Left lobe of liver (tissue), 2 donors: ENCODE measurements at places on chromosomes 3 and 15.

GRCh38 chr3:111585217-111585616, 9.9 kb downstream of the ZBED2 start:
- no peak for DNase-seq

DNA sequence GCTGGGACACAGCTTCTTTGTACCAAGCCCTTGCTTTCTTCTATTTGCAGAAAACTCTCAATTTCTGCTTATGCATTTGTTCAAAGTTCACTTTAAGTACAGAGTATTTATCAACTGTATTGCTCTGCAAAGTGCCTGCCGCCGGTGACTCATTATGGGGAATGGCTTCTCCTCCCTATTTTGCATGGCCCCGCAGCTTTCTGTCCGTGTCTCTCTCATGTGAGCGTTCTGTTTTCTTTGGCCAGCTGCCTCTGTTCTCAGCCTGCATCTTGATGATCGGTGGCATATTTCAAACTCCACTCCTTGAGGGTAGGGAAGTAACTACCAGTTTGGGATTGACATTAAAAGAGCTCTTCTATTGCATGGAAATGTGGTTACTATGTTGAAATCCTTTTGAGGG, 28.6 kb upstream of the ST8SIA2 start:
- DNase-seq: no peak

DNA sequence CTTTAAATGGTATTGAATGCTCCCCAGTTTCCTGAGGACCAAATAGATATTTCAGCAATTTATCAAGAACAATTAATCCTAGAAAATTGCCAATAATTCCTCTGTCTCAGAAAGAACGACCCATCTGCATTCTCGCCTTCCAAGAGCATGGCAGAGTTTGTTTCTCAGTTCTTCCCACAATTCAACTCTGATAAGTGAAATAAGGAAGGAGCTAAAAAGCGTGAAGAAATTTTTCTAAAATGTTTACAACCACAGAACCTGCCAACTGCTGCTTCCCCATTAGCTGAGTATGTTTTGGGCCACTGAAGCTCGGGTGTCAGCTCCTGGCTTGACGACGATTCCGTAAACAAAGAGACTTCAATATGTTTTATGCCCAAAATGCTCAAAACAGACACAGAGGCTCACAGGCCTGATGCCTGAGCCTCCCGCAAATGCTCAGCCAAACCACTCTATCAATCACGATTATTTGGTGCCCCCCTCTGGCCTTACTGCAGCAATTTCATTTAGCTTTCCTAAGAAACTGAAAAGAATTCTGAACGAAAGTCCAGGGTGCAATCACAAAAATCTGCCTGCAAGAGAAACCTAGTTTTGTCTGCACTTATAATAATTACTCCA, 259.2 kb upstream of the CCDC54 start:
- DNase-seq: no peak

DNA sequence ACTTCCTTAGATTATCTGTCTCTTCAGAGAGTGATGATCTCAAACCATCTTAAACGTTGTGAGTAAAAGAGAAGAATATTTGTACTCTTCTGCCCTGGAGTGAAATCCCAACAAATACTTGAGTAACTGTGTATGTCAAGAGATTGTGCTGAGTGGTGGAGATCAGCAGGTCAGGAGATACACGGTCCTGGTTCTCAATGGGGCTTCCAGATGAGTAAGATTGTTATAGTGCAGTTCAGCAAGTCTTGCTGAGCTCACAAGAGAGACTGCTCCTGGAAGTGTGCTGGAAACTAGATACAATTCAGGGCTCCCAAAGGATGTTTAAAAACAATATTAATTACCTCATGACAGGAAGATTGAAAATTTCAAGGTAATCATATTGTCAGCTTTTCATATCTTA, 184.3 kb downstream of the AKAP13 start:
- DNase-seq: no peak

GRCh38 chr3:34988296-34988695, 651.0 kb upstream of the ARPP21 start:
- DNase-seq: no peak

- DNase-seq: no peak
Observed at GRCh38 chr3:127535106-127535785, 55.3 kb downstream of the TPRA1 start.

DNA sequence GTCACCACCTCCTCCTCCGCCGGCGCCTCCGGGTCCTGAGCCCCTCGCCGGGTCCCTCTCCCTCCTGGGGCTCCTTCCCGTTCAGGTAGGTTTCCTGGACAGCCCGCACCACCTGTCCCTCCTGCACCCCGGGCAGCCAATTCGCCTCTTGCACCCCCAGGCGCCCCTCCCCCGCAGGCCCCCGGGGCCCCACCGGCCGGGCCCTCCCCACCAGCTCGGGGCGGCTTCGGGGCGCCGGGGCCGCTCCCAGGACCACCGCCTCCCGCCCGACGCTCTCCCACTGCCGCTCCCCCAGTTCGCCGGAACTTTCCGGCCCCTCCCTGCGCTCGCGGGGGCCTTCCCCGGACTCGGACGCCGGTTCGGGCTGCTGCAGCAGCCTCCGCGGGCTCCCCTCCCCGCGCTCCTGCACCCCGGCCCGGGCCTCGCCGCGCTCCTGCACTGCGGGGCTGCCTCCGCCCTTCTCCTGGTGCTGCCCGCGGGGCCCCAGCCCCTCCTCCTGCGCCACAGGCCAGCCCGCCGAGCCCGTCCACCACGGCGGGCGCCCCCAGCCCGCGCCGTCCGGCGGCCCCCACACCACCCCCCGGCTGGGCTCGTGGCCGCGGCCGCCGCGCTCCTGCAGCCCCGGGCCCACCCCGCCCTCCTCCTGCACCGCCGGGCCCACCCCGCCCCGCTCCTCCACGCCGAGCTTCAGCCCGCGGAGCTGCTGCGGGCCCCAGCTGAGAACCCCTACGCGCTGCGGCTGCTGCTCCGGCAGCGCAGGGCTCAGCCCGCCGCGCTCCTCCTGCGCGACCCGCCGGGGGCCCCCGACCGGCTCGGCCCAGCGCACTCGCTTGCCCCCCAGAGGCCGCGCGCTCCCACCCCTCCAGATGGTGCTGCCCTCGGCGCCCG, 587 bp upstream of the TNK2 start:
- DNase-seq: no peak

DNA sequence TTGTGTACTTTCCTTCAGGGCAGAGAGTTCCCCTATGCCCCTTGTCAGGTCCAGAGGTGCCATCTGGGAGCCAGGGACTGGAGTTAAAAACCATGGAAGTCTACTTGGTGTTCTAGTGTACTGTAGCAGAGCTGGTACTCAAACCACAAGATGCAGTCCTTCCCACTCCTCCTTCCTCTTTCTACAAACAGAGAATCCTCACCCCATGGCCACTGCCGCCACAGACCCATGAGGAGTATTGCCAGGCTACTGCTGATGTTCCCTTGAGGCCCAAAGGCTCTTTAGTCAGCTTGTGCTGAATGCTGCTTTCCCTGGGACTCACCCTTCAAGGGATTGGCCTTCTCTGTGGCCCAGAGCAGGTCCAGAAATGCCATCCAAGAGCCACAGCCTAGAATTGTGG, 229.2 kb upstream of the ZPLD1 start:
- no peak for DNase-seq

GRCh38 chr3:187808527-187808895, 63.2 kb upstream of the BCL6 start:
- DNase-seq: no peak

GRCh38 chr15:50886611-50887345, 21.7 kb upstream of the AP4E1 start:
- no peak for DNase-seq

DNA sequence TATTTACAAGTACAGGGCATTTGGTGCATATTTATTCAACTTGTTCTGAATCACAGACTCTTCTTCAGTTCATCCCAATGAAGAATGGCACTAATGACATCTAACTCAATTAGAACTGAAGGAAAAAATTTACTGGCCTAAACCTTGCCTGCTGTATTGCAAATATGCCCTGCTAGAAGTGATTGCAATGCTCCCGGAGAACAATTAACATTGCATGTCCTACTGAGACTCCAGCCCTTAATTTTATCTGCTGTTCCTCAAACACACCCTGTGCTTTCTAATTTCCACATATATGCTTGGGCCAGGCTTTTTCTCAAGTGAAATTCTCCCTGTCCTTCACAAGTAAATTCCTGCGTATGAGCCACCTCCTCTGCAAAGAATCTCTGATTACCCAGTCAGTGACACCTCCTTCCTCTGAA, 8.3 kb downstream of the ACKR4 start:
- no peak for DNase-seq

DNA sequence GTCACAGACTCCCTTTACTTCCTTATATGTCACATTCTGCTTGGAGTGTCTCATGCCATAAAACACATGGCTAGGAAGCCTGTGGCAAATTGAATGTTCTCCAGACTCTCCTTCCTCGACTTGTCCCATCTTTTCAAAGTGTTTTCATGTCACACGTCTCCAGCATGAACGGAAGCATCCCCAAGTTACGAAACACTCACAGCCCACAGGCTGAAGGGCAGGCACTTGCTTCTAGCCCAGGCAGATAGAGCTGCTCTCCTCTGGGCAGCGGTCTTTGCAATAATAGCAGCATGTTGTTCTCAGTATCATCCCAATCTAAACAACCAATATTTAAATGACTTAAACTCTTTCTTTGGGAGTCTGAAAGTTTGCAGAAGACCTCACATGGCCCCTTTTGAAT, 85.3 kb upstream of the ADAMTS9 start:
- DNase-seq: no peak

DNA sequence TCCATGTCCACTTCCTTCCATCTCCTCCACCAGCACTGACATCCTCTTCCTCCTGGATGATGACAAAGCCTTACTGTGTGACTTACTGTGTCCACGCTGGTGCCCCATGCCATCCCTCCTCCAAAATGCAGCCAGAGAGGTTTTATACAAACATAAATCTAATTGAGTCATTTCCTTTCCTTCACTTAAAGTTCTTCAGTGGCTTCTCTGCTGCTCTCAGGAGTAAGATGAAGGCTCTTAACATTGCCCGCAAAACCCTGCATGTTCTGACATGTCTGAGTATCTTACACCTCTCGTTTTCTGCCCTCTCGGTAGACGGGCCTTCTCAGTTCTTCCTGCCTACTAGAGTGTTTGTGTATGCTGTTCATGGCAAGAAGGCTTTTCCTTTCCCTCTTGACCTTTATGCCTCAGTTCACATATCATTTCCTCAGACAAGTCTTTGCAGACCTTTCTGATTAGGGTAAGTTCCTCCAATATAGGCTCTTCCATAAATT, 175.5 kb downstream of the CFAP20DC start:
- no peak for DNase-seq

DNA sequence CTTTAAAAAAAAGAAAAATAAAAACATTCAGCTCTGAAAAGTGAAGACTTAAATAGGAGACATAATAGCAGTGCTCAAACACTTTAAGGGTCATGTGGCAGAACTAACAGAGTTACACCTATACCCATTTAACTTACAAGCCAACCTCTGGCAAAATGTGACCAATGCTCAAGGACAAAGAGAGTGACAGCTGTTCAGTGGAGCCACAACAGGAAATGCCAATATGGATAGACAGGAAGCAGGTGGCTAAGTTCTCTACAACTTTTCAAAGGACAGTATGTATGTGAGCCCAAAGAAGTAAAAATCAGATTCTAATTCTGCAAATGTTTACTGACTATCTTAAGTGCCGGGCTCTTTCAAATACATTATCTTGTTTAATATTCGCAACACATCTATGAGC, 3.4 kb downstream of the TMCC1 start:
- DNase-seq: no peak

- DNase-seq: no peak
Observed at GRCh38 chr15:33200903-33201302, 6.4 kb upstream of the FMN1 start.
